ENCODE measurements at places on chromosomes 7 and 10. TPM values are rescaled to one million over a fixed set of nuclear protein-coding genes. Genes with fewer than 3 reads are reported as not detected.

Gene CELF2
- total RNA-seq, result 0.27 TPM

Gene HOXA9
- total RNA-seq, result 14.4 TPM

Gene GATAD1
- 38.2 TPM for total RNA-seq

Gene TMEM270
- total RNA-seq, result not detected

- no peaks in the 10 kb centered on the region for H3K36me3 ChIP-seq
- no peaks in the 10 kb centered on the region for H3K27me3 ChIP-seq
- H3K4me1 ChIP-seq, result no peaks in the 10 kb centered on the region
- DNase-seq, result no peak
- H3K27ac ChIP-seq, result no peak overlapping the region
Observed at GRCh38 chr7:134021836-134022235, 105.3 kb upstream of the LRGUK start.

Measured in Caco-2 (cell line).